Fibroblast of skin of left quadriceps (primary cell): ENCODE measurements at places on chromosomes 2 and 18.
A peak's percentile ranks its signal among the peaks of the same experiment; 100 is the strongest.

DNA sequence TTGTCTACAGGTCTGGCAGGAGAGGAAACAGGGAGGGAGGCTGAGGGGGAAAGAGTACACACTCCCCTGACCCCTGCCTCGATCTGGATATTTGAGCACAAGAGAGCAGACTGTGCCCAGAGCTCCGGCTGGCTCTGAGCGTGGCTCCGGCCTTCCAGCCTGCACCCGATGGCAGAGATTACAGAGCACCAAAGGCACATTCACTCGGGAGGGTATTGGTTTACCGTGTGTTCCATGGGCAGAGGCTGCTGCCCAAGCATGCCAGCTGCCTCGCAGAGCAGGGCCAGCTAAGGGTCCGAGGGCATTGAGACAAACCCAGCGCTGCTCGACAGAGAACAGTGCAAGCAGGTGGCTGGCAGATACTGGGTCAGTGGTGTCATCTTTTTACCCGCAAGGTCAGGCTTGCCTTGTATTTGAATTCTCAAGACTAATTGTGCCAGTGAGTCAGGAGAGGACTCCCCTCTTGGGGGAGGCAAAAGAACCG is 132.2 kb downstream of the TNS1 start:
- DNase-seq: no peak

DNA sequence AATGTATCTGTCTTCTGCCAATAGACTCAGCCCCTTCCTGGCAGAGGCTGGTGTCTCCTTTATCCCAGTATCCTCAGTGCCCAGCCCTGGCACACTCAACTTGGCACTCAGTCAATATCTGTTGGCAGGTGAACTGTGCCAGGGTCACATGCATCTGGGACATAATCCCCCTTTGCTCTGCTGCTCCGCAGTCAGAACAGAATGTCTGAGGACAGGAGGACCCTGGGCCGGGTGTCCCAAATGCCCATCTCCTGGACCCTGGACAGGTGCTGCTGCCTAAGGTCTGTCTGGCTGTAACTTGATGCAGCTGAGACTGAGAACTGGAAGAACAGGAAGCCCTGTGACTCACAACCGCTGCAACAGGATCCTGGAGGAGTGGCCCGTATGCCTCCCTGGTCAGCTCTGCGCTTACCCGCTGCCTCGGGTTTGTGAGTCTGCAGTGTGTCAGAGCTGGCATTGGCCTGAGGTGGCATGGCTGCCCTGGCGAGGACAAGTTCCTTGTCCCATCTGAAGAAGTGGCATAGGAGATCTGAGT is 11.4 kb downstream of the HK2 start:
- peak; percentile 50 for DNase-seq

DNA sequence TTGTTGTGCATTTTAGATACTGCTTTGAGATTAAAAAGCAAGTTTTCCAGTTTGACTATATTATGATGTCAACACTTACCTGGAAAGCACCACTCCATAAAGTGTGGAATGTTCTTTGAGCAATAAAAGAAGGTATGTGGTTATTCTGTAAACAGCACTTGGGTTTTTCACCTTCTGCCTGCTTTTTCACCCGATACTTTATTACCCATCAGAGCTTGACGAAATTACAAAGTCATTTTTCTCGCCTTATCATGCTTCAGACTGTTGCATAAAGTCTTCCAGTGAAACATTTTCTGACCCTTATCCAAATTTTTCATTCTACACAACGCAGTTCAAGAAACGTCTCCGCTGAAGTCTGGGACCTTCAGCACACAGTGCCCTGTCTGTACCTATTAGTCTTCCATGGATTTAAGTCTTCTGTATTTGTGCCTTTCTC is 25.2 kb downstream of the CAB39 start:
- no peak for DNase-seq

DNA sequence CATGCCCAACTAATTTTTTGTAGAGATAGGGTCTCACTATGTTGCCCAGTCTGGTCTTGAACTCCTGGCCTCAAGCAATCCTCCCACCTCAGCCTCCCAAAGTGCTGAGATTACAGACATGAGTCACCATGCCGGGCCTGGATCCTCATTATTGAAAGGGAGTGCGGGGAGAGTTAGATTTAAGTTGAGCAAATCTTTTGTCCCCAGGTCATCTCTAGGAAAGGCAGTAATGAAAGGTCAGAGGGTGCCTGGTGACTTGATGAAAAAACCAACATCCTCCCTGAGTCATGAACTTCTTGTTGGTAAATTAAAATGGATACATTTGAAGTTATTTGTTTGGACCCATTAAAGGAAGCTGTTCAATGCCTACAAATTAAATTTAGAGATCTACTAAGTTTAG is 25.1 kb downstream of the STAT4 start:
- DNase-seq: no peak

- no peak for DNase-seq
Observed at GRCh38 chr2:165371356-165371755, 98.1 kb upstream of the CSRNP3 start.

DNA sequence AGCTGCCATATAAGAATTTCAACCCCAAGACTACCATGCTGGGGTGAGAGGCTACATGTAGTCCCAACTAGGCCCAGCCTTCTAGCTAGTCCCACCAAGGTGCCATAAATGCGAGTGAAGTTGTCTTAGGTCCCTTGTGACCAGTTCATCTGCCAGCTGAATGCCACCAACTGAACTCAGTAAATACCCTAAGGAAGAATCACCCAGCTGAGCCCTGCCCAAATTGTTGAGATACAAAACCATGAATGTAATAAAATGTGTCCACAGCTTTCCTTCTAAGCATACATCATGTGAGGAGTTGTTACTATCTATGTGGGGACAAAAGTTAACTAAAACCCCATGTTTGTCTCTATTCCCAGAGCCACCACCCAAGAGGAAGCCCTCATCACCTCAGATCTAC is 70.3 kb downstream of the THADA start:
- no peak for DNase-seq

DNA sequence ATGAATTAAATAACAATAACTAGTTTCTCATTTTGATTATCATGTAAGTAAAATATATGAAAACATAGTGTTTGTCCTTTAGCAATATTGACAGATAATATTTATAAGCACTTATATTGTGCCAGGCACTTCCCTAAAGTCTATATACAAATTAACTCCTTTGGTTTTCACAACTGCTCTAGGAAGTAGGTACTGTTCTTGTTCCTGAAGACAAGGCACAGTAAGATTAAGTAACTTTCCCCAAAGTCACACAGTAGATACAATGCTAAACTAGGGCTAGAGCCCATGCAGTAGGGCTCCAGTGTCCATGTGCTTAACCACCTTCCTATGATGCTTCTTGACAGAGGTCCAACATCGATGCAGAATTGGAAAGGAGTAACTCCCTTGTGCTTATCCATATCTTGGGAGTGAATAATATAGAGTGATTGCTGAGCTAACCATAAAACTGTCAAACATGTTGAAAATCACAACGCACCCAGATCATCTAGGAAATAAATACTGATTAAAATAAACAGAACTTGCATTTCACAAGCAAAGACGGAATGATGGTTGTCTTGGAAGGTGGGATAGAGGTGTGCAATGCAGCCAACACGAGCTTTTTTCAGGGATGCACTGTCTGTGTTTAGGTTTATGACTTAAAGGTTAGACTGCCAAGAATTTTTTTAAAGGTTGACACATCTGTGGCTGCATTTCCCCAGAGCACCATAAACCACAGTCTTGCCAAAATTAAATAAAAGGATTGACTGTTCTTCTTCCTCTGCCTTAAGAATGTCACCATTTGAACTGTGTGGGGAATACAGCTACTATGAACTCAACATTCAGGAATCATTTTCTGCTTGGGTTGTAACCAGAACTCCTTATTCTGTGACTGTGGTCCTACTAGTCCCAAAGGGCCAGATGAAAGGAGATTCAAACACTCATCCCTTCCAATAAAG is 80.8 kb downstream of the ANKRD44 start:
- DNase-seq: peak; percentile 22

DNA sequence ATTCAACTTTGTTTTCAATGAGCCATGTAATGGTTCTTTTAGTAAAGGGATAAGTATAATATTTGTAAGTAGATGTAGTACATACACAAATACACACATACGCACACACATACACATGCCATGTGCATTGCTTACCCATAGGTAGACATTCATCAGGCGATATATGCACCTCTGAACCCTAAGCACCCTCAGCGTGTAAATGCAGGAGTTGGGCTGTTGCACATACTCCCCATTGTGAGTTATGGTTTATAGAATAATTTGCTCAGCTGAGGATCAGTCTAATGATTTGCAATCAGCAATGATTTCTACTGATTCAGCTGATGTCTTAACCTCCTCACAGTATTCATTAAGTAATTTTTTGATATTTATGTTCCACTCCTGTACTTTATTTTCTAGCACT is 217.6 kb upstream of the ETAA1 start:
- DNase-seq: no peak

DNA sequence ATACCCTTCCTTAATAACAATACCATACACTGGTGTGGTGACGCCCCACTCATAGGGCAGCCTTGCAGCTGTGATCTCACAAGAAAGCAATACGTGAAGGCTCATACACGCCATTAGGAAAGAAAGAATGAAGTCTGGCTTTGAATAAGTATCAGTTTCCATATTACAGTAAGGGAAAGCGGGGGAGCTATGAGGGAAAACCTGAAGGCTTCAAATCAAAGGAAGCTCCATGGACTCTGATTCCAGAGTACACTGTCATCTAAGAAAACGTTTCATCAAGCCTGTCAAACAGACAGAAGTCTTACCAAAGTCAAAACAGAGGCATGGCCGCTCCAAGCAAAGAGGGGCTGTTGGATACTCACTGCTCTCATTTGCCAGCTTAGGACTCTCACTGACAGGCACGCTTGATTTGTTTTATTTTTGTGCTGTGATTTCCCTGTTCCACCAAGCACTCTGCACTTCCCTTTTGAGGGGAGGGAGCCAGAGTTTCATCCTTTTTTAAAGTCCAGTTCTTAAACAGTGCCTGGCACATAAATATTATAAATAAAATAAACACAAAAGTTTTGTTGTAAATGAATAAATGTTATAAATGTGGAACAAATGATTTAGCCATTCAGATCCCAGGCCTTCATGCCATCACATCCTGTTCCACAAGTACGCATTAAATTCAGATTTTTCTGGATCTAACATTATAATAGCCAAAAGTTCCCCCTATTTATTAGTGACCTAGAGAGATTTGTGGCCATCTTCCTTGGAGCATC is 221.2 kb downstream of the PIEZO2 start:
- no peak for DNase-seq

- no peak for DNase-seq
Observed at GRCh38 chr18:36066686-36067054, 689 bp downstream of the RPRD1A start.

GRCh38 chr2:102286041-102286440 is 25.3 kb upstream of the IL1RL1 start:
- DNase-seq: no peak

GRCh38 chr2:236415684-236416444 is 151.7 kb upstream of the ASB18 start:
- DNase-seq: no peak
